Suppressor macrophage treated with lipopolysaccharide for 4 hours (primary cell): ENCODE measurements at places on chromosomes 2 and 18.
A peak's percentile ranks its signal among the peaks of the same experiment; 100 is the strongest.

- DNase-seq = no peak
Measured at GRCh38 chr2:3491306-3491705, 28.0 kb downstream of the ADI1 start.

DNA sequence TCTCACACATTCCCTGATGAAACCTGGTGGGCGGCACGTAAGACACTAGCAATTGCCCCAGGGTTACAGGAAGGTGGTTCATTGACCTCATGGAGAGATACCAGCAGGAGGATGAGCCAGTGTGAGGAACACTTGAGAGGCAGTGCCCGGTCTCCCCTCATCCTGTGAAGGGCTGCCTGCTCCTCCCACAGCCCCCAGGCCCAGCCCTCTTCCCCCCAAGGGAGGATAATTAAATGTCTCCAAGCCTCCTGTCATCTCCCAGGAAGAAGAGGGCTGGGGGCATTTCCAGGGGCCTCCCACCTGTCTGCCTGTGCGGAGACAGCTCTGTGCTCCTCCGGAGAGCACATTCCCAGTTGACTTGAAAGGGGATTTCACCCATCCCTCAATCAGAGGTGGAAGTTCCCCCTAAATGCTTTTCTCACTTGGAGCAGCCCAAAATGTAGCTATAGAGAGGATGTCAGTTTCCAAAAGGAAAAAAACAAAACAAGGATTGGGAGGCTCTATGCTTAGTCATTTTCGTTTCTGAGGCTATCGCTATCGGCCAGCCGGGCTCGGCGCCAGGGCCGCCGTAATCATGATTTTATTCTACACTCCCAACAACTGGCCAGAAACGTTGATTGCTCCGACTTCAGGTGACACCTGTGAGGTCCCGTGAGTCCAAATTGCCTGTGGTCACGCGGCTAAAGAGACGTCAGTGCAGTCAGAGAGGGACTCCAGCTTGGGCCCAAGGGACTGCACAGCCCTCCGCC lies 7.1 kb downstream of the KCNF1 start:
- no peak for DNase-seq

DNA sequence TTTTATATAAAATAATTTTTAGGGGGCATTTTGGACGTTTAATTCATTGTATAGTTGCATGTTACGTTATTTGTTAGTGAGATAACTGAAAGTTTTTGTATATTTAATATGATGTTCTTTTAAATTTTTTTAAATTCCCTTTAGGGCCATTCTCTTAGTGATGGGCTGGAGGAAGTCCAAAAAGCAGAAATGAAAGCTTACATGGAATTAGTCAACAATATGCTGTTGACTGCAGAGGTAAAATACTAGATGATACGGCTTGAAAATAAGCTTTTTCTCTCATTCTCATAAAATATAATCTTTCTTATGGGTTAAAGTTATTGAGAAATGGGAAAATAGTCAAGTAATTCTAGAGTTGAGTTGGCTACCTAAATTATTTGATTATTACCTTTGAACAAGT lies 58.9 kb downstream of the MTX2 start:
- peak; percentile 1 for DNase-seq

GRCh38 chr2:203261326-203262159 lies 22.7 kb downstream of the CYP20A1 start:
- DNase-seq = no peak

- no peak for DNase-seq
Measured at GRCh38 chr18:1976484-1976883, 594.8 kb downstream of the METTL4 start.
